Foreskin keratinocyte (primary cell): ENCODE measurements at places on chromosomes 6 and 20. TPM values are rescaled to one million over a fixed set of nuclear protein-coding genes. Genes with fewer than 3 reads are reported as not detected.

FAM209B gene
- total RNA-seq, result 0.53 and 0.71 TPM in 2 replicates

TENT5A gene
- total RNA-seq, result 3.1 and 3.5 TPM in 2 replicates

TMC2 gene
- not detected in 2 replicates for total RNA-seq

GRCh38 chr6:77089776-77090175, 373.5 kb downstream of the HTR1B start:
- DNase-seq, result peak; percentile 69

GRCh38 chr6:29887819-29888776, 54.2 kb upstream of the HLA-A start:
- DNase-seq, result peak; percentile 62

DNA sequence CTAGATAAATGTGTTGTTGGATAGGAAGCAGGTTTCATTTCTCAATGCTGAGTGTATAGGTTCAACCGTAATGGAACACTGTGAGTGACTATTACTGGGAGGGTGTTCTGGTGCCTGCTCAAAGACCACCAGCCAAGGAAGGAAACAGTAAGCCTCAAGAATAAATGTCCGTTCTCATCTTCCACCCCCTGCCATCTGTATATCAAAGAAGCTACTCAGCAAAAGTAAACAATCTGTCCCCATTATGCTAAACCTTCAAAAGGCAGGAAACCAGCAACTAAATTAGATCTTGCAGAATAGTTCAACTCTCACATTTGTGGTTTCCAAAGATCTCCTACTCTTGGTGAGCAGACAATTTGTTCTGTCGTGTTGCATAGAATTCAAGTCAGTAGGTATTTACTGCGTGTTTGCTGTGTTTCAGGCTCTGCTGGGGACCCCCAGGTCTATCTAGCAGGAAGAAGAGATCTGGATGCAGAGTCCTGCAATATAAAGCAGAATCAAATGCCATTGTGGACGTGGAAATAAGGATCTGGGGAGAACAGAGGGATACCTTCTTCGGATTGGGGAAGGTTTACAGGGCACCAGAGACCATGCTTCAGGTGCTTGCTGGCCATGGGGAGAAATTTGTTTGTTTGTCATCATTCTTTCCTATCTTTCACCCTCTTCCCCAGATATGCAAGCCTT, 87.3 kb downstream of the SCML4 start:
- no peak for DNase-seq

GRCh38 chr20:8829256-8829655, 239.6 kb upstream of the PLCB4 start:
- no peak for DNase-seq

DNA sequence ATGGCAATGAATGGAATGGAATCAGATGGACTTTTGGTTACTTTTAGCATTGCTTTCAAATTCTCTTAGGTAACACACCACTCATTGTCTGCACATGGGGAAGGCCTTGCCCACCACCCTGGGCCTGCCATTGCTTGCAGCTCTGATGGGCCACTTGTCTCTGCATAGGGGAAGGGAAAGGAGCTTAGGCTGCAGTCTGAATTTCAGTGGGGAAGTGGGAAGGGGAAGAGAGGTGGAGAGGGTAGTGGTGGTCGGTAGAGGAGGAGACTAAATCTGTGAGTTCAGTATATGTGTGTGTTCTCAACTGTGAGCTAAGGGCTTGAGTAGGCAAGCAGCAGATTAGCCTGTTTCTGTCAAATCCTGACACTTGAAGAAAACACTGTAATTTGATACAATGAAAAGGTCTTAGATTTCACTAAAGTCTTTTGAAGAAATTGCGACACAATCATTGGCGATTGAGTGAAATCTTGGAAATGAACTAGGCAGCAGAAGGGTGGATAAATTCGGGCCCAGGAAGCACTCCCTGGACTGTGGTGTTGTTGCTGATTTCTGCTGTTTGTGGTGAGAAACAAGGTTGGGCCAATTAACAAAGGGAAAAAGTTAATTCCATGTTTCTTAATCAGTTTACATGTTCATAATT, 80.6 kb downstream of the OTOR start:
- DNase-seq, result no peak
